LoVo (cell line): ENCODE measurements at places on chromosomes 4 and X.

DNA sequence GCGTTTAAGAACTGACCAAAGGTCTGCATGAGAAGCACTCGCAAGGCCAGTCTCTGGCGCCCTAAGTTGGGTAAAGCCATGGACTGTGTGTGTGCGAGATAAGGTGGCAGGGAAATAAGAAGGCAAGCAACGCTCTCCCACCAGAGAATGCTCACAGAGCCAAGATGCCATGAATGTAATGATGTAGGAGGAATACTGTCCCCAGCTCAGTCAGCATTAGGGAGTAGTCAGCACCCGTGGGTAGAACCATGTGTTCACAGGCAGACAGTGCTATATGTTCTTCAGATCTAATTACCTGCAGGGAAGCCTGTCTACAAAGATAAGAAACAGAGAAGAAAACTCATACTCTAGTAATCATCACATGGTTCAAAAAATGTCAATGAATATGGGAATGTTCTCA is 68.8 kb downstream of the SEC24D start:
- DNase-seq, result no peak

GRCh38 chr4:113820108-113820507 is 58.6 kb upstream of the CAMK2D start:
- DNase-seq, result no peak

- peak; percentile 34 for DNase-seq
These were observed 17.4 kb upstream of the PDCL2 start for GRCh38 chr4:55609393-55609866.

- DNase-seq, result no peak
These were observed 1.4 kb downstream of the CNKSR2 start for GRCh38 chrX:21375708-21376009.

GRCh38 chr4:3250438-3250955 is 1.5 kb downstream of the MSANTD1 start:
- DNase-seq, result no peak

DNA sequence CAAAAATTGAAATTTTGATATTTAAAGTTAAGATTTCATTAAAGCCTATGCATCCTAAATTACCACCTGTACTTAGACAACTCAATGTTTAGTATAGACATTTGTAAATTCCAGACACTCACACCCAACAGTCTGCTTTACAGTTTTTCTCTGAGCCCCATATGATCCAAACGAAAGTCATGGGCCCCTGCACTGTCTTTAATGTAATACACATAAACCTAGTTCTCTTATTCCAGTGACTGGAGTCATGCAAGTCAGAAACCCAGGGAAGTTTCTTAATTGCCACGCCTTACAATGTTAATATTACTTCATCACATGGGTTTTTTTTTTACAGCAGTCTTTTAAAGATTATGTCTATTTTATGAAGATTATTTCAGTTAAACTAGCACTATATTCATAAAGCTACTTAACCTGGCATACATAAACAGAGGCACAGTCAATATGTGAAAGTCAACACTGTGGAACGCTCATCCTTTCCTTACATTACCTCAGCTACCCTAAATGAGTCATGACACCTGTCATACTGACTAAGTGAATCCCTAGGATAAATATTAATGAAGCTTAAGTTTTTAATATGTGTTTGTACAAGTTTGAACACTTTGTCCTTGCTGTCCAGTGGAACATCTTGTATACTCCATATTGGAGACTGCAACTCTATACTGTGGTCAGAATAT is 67.7 kb upstream of the H2AZ1 start:
- peak; percentile 4 for DNase-seq

GRCh38 chr4:7781366-7781765 is 158.3 kb downstream of the AFAP1 start:
- no peak for DNase-seq

DNA sequence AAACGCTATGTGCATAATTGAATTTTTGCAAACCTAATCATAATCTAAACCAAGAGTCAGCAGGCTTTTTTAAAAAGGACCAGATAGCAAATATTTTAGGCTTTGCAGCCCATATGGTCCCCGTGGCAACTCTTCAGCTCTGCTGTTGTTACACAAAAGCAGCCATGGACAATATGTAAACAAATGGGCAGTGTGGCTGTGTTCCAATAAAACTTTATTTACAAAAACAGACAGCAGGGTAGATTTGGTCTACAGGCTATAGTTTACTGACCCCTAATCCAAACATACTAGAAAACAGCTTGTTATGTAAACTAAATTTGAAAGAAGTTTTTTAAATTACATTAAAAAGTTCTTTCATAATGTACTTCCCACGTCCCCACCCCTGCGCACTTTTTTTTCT is 53.1 kb downstream of the FUNDC1 start:
- no peak for DNase-seq

- no peak for DNase-seq
These were observed 966 bp downstream of the TBC1D25 start for GRCh38 chrX:48540480-48540879.

GRCh38 chr4:185713272-185713671 is 98.7 kb downstream of the SORBS2 start:
- peak; percentile 42 for DNase-seq

DNA sequence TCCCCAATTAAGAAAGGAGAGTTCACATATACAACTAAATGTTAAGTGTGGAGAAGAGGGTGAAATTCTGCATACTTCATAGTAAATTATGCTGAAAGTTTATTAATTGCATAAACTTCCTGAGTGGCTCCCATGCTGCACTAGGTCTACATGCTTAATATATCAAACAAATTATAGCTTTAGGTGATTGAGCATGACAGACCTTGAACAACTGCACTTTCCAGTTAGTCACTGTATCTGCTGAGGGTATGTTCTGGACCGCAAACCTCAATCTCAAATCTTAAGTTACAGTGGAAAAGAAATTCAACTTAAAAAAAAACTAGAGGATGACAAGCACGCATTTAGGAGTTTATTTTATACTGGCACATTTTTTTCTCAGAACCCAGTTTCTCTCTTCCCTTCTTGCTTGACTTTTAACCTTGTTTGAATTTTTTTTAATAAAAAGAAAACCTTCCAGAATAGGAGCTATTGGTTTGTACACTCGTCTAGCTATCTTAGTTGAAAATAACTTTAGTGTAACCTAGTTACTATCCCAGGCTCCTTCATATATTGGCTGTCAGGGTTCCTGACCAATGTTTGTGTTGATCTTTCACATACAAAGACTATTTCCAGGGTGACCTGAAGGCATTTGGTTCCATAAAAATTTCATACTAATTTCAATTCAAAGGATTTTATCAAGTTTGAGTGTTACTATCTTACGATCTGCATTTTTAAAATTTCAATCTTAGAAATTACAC is 10.2 kb upstream of the FAM120C start:
- DNase-seq, result no peak

DNA sequence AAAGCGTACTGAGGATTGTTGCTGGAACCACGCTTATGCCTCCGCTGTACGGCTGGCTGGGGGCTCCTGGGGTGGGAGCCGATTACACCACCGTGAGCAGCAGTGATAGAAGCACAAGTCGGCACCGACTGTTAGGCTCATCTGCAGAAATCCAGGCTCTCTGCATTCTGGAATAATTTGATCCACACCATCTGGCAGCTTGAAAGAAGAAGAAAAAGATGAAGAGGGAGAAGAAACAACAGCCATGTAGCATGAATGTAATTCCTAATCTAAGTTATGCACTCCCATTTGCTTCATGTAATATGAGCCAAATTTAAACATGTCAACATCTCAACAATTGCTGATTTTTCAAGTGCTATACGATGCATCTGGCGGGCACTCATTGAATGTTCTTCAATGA is 84.6 kb upstream of the DHX15 start:
- DNase-seq, result no peak

- peak; percentile 81 for DNase-seq
These were observed 111.2 kb downstream of the ELOVL6 start for GRCh38 chr4:110087070-110087708.

DNA sequence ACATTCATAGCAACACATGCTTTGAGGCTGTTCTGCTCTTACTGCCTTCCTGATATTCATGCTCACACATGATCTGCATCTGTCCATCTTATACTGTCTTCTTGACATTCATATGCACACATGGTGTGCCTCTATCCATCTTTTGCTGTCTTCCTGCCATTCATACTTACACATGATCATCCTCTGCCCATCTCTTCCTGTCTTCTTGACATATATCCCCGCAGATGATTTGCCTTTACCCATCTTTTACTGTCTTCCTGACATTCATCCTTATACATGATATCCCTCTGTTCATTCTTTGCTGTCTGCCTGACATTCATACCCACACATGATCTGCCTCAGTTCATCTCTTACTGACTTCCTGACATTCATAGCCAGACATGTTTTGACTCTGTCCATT is 36.8 kb downstream of the SCML1 start:
- no peak for DNase-seq

GRCh38 chr4:18442957-18443356 is 421.4 kb upstream of the LCORL start:
- DNase-seq, result no peak

GRCh38 chrX:49166914-49167739 is 4.6 kb downstream of the MAGIX start:
- DNase-seq, result no peak

DNA sequence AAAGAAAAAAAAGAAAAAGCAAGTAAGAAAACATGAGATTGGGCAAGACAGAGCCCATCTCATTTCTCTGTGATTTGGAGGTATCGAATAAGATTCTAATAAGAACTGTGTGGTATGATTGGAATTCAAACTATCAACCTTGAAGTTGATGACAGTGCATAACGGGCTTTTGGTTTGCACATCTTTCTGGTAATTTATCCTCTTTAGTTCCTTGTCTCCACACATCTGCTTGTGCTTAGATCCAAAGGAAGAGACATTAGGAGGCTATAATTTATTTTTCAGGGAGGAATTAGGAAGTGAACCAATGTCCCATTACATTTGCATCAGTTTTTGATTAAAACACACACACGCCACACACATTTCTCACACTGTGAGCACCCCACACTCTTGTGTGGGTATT is 149.9 kb downstream of the ARSF start:
- DNase-seq, result no peak

DNA sequence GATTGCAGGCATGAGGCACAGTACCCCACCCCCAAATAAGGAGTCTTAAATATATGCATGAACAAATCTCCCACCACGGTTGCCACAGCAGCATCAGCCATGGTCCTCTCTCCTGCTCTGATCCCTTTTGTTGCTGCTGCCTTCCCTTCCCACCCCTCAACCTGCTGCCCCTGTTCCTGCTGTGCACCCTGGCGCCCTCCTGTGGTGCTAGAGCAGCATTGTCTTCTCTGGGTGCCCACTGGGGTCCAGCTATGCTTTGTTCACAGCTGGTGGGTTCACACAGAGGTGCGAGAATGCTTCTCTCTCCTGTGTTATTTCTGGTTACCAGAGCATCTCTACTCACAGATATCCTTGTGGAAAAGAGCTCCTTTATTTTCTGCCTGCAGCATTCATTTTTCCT is 116.2 kb downstream of the GATB start:
- no peak for DNase-seq

DNA sequence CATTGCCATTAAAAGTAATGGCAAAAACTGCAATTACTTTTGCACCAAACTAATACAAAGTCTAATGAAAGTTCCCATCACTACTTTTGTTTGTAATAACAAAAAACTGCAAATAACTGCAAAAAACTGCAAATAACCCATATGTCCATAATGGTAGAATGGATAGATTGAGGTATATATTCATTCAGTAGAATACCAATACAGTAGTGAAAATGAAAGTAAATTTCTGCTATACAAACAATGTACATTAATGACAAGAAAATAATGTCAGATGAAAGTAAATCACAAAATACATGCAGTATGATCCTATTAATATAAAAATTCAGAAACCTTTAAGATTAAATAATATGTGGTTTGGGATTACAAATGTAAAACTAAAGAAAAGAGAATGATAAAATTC is 41.3 kb upstream of the CEP135 start:
- no peak for DNase-seq

- DNase-seq, result no peak
These were observed 21.0 kb downstream of the MSN start for GRCh38 chrX:65688403-65688871.

DNA sequence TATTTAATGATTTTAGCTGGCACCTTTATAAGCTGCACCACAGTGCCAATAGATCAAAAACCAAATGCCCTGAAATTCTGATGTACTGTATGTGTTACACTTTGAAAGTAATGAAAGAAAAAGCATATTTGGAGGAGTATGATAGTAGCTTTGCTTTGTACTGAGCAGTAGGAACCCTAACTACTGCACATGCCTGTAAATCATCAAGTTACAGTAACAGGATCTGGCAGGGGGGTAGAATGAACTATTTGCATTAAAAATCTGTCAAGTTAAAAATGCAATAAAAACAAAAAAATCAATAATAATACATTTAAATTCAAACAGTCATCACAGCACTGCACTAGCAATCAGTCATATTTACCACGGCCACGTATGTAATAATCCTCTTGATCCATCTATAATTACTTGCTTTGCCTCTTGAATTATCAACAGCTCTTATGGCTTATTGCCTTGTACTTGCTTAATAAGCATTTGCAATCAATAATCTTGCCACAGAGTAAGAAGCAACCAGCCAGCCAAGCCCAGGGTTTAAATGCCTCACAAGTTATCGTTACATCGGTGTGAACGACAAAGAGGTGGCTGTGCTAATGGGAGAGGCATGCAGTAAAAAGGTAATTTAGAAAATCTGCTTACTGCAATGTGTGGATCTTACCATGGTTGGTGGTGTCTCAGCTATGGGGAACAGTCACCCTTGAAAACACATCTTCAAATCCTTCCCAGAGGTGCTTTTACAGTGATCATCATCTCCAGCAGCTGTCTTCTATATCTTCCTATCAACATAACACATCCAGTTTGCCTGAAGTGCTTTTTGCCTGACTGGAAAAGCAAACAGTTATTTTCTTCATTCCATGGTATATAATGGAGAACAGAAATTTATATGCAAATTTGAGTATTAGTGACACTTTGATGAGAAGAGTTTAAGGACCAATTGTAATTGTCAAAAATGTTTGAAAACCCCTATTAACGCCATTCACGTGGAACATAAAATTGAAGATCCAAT is 1812.1 kb upstream of the ADGRL3 start:
- DNase-seq, result no peak

DNA sequence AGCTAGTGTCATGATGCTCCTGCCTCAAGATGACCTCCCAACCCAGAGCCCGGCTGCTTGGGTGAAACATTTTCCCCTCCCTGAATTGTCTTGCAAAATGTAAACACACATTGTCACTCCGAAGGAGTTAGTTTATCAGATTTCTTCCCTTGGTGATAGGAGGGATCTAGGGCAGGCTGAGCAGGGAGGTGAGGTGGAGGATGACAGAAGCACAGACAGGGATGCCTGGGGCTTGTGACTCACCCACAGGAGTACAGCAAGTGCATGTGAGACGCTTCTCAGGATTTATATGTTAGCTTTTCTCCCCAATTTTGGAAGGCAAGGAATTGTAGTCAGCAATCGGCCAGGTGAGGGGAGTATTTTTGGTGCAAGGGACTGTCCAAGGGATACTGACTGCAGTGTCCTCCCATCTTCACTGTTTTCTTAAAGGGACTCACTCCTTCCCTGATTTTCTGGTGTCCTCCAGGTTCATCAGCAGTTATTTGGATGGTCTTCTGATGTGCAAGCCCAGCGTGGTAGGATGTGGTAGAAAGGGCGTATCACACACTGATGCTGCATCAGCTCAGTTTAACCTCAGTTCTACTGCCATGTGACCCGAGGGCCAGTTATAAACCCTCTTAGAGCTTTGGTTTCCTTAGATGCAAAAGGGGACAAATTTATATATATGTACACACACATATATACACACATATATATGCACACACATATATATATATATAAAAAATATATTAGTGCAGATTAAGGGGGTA is 46.2 kb upstream of the IGFBP7 start:
- DNase-seq, result no peak
